GOT3 (cell line): ENCODE measurements at places on chromosomes 2 and 18.

GRCh38 chr2:183070942-183071844 lies 7.4 kb upstream of the DUSP19 start:
- DNase-seq, result no peak

DNA sequence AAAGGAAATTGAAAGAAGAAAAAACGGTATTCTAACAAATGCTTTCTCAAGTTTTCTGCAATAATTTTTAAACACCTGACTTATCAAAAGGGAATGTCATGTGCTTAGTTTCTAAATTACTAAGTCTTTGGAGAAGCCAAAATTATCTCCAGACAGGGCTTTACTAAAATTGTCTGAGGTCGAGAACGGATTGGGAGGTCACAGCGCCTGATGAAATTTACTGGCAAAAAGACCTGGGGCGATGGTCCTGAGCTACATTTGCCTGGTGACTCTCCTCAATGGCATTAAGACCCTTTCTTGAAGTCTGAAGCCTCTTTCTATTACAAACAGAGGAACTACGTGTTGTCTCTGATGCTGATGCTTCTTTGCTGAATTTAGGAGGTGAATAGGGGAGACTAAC lies 291.8 kb upstream of the SESTD1 start:
- no peak for DNase-seq

- DNase-seq, result no peak
These were observed 173.3 kb upstream of the MYCN start for GRCh38 chr2:15766911-15767597.

- no peak for DNase-seq
These were observed 245.7 kb upstream of the REG3G start for GRCh38 chr2:78779761-78780160.

DNA sequence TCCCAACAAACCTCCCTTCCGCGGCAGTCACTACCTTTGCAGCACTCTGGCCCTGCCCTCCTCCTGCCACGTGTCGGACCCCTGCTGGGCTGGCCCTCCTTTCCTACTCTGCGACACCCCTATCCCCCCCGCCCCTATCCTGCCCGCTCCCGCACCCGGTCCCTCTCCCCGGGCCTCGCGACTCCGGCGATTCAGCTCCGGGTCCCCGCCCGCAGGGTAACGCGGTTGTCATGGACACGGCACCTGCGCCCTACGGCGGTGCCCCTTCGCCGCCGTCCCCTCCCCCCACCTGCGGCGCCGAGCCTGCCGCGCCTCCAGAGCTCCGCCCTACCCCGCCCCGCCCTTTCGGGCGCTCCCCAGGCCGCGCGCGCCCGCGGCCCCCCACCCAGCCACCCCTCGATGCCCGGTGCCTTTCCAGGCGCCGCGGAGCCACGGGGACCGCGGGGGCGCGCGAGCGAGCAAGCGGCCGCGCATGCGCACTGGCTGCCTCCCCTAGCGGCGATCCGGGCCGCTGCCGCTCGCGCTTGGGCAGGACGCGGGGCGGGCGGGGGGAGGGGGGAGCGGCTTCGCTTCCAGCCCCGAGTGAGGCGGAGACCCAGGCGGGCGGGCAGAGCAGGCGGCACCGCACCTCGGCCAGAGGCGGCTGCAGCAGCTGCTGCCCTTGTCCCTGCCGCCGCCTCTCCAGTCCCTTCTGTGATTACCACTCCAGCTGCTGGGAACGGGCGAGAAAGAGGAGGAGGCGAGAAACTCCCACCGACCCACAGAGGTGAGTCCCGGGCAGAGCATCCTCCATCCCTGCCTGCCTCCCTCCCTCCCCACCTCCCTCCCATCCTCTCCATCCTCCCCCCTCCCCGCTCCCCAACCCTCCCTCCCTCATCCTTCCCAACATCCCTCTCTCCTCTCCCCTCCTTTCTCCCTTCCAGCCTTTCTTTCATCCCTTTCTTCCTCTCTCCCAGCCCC lies at the start of gene CTNNA2:
Gene CTNNA2 (plus strand): TSS at position 610 of the 960 bp plus-strand sequence.
- no peak for DNase-seq

GRCh38 chr2:137964066-137964858 lies at the start of gene HNMT:
Gene HNMT, plus strand, starts transcription at chr2:137964473. Its CDS starts 19 bp downstream, at chr2:137964492.
- no peak for DNase-seq

DNA sequence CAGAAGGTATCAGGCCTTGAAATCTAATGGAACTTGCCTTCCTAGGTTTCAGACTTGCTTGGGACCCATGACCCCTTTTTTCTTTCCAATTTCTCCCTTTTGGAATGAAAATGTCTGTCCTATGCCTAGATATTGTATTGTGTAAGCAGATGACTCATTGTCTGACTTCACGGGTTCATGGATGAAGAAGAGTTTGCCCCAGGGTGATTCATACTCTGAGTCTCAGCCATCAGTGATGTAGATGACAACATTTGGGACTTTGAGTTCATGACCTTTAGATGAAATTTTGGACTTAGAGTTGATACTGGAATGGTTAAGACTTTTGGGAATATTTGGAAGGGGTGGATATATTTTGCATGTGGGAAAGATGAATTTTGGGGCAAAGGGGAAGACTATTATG lies 11.2 kb upstream of the SCYGR5 start:
- no peak for DNase-seq

DNA sequence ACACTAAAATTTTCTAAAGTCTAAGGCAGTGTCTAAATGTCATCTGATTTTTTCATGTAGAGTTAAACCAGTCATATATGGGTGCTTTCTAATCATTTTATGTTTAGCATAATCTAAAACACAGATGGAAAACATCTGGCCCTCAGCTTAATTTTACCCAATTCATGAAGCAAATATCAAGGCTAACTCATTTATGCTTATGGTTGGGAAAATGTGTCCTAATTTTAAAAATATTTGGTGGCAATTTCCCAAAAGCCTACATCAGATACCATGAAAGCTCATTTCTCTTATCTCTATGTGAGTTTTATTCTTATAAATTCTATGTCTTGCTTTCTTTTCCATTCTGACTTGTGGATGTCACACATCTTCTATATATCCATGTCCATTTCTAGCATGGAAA lies 7.2 kb downstream of the SP5 start:
- DNase-seq, result no peak

GRCh38 chr2:224734949-224735348 lies 18.8 kb upstream of the CCDC195 start:
- no peak for DNase-seq

GRCh38 chr2:135785032-135785431 lies 43.4 kb downstream of the UBXN4 start:
- DNase-seq, result no peak

DNA sequence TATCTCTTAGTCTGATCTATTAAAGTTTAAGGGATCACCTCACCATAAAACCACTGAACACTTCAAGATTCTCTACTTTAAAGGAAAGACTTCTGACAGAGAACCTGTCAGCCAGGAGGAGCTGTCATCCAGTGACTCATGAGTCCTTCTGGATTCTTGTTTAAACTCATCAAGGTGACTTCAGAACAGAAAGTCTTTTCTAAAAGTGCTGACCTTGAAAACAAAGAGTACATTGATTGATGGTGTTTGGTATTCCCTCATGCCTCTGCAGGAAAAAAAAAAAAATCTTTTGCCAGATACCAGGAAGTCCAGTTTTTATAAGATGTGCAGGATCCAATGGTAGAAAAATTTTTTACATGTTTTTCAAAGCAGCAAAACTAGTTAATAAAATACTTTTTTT lies 12.3 kb downstream of the DSG2 start:
- DNase-seq, result no peak

- DNase-seq, result no peak
These were observed 146.4 kb downstream of the SH3RF3 start for GRCh38 chr2:109275120-109276012.

- no peak for DNase-seq
These were observed 44.9 kb downstream of the MYO7B start for GRCh38 chr2:127580167-127581049.
